ENCODE measurements at places on chromosomes 2 and 18.

GRCh38 chr2:168734199-168734760 is 68.2 kb upstream of the NOSTRIN start:
- no peak for DNase-seq

DNA sequence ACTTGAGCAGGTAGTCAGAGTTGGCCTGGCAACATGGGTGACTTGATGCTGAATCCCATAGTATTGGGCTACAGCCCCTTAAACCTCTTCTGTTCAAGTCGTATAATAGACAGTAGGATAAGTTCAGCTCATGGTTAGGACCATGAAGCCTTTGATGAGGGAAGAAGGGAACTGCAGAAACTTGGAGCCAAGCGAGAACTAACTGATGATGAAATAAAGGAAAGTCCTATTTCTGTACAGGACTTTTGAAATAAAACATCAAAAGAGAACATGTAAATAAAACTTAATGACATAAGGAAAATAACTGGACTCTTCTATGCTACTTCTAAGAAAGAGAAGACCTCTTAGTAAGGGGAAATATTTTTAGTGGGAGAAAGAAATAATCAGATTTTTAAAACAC is 51.2 kb upstream of the UGP2 start:
- DNase-seq, result no peak

DNA sequence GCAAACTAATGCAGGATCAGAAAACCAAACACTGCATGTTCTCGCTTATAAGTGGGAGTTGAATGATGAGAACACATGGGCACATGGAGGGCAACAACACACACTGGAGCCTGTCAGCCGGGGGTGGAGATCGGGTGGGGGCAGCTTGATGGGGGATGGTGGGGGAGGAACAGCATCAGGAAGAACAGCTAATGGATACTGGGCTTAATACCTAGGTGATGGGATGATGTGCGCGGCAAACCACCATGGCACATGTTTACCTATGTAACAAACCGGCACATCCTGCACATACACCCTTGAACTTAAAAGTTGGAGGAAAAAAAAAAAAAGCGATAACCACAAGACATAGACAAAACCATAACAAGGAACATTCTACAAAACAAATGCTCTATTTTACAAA is 10.4 kb downstream of the CHMP3 start:
- no peak for DNase-seq

GRCh38 chr2:179049546-179050311 is at the start of gene CCDC141:
Gene CCDC141, minus strand, starts transcription at chr2:179050137. Its CDS starts 196 bp downstream, at chr2:179049941.
- DNase-seq, result no peak

Data from NCI-H526 treated with DMSO at 0.1 percent for 48 hours (cell line).